ENCODE measurements at places on chromosomes 7 and 10. TPM values are rescaled to one million over a fixed set of nuclear protein-coding genes. Genes with fewer than 3 reads are reported as not detected.

DNA sequence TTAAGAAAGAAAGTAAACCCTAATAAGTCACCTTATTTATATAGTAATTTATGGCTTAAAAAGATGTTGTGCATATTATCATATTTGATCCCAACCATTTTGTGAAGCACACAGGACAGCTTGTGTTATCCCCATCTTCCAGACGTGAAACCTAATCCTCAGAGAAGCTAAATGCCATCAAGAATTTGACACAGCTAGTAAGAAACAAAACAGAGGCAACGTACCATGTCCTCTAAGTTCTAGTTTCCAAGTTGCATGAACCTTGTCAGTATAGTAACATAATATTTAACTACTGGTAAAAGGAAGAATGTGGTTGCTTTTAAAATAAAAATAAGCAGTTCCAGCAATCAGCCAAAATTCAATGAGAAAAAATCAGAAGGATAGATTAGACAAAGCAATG is 41.5 kb downstream of the PTN start:
- DNase-seq, result no peak

GRCh38 chr10:2935647-2936386 is 131.5 kb upstream of the PFKP start:
- DNase-seq, result no peak

DNA sequence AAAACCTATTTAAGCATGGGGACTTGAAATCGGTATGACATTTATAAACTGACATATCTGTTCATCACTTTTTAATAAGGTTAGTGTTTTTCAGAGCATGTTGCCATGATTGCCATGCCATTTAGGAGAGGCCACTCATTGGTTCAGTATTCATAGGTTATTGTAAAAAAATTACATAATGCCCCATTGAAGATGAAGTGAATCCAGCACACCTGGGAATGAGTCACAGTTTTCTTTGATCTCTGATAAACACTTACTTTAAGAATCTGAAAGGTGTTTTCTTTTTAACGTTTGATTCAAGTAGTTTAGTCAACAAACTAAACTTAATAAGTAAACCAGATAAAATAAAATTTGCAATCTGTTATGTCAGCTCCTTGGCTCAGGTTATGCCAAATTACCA is 278.3 kb downstream of the ARL4A start:
- no peak for DNase-seq

DNA sequence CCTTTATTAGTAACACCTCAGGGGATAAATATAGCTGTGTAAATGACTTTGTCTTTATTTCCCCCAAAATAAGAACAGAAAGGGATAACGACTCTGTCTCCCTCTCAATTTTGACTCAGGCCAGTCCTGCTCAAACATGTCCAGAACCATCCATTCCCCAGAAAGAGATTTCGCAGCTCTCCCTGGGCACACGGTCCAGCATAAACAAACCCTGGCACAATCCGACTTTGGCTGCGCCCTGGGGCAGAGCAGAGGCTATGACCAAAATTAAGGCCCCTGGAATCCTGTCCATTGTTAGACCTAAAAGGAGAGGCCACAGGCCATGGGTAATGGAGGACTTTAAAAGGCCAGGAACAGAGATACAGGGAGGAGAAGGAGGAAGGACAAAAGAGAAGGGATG is 99.1 kb downstream of the PRPF18 start:
- no peak for DNase-seq

GRCh38 chr7:22935269-22935668 is 78.7 kb downstream of the HYCC1 start:
- no peak for DNase-seq

- DNase-seq, result no peak
Observed at GRCh38 chr10:109851616-109852474, 71.5 kb downstream of the XPNPEP1 start.

- DNase-seq, result no peak
Observed at GRCh38 chr10:95273393-95274312, 17.1 kb downstream of the PDLIM1 start.

DNA sequence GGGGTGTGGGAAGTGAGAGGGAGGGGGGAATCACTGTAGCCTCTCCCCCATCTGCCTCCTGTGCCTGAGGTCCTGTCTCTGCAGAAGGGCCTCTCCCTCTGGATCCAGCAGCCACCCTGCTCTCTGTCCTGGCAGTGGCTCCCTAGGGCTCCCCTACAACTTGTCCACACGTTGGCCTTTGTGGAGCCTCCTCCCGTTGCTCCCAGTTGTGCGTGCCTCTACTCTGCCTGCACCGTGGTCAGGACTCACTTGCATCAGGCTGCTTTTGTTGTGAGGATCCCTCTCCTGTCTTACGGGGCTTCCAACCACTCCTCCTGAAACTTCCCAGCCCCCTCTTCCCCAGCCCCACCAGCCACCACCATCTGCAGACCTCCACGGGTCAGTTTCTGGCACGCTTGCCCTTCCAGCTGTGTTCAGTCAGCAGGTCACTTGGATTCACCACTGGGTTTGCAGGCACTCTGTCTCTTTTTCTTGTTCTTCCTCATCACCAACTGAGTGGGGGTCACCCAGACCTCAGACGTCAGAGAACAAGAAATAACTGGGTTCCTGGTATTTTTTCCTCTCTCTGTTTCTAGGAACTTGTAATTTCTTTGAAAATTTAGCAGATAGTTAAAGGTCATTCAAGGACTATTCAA is 62.3 kb downstream of the RAMP3 start:
- DNase-seq, result peak; percentile 32

DNA sequence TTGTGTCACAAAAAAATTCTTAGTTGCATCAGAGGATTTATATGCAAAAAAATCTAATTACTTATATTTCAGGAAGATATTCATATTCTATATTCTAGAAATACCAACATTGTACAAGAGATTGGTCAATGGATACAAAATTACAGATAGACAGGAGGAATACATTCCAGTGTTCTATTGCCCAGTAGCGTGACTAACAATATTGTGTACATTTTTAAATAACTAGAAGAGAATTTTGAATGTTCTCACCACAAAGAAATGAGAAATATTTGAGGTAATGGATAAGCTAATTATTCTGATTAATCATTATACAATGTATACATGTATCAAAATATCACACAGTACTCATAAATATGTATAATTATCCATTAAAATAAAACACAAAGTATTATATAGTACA is 253.3 kb downstream of the IPMK start:
- no peak for DNase-seq

GRCh38 chr7:105286441-105286840 is 102.3 kb downstream of the SRPK2 start:
- no peak for DNase-seq

TRIM50 gene
- polyA plus RNA-seq, result 0.30 TPM

FRAT1 gene
- 2.8 TPM for polyA plus RNA-seq

CCDC126 gene
- 12.3 TPM for polyA plus RNA-seq

RBP3 gene
- polyA plus RNA-seq, result not detected

GCK gene
- polyA plus RNA-seq, result 2.6 TPM

ST8SIA6 gene
- polyA plus RNA-seq, result 10.8 TPM

CRPPA gene
- polyA plus RNA-seq, result 4.2 TPM

KCNMA1 gene
- 5.0 TPM for polyA plus RNA-seq

Data from left lung (tissue), 14 donors.